Inflammatory macrophage treated with lipopolysaccharide for 4 hours (primary cell): ENCODE measurements at places on chromosomes 3 and 15.

DNA sequence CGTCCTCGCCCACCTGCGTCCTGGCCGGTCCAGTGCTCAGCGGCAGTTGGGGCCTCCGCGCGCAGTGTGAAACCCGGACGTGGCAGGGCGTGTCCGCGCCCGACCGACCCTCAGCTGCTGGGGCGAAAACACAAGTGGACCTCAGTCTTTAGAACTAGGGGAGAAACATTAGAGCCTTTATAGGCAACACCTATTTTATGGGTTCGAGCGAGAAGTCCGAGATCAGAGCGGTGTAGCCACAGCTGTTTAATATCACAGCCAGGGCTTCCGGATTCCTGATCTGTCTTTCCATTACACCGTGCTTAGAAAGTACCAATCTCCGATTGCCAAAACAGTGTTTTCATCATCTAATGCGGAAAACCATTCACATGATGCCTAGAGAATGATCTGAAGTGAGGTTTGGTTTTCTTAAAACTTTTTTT lies 506 bp downstream of the RAD51 start:
- DNase-seq: peak; percentile 25

- DNase-seq: peak; percentile 54
Observed at GRCh38 chr3:112979244-112979832, 4.4 kb upstream of the CD200R1 start.

DNA sequence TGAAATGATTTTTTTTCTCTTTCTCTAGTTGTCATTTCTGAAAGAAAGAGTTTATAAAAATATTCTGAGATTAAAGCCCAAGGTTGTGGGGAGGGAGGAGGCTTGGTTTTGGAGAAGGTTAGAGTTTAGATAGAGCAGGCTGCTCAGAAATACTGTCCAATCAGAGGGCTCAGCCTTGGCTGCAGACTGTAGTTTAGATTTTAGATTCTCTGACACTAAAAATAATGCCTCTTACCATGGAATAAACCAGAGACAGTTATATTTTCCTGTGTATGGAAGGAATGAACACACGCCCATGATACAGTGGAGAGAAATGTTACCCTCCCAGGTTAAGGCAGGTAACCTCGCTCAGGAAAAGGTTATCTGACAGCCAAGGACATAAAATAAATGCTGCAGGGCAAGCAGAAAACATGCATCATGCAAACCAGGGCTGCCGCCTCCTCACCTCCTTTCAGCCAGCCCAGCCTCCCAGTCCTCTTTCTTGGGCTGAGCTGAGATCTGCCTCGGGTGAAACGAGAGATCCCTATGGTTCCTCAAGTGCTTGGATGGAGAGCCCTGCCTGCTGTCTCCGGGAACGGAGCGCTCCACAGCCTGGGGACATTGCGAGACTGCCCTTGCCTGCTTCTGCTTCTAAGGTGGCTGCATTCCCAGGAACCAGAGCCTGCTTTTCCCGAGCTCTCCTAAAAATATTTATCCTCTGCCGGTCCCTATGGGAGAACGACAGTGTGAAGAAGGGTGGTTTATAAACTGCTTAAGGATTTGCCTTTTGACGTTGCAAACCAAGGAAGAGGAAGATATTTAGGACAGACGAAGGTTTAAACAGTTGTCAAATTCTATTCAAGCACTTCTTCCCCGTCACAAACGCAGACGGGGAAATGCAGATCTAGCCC lies 848 bp downstream of the NCEH1 start:
- DNase-seq: no peak

GRCh38 chr15:61195116-61196002 lies 33.7 kb downstream of the RORA start:
- DNase-seq: peak; percentile 40

DNA sequence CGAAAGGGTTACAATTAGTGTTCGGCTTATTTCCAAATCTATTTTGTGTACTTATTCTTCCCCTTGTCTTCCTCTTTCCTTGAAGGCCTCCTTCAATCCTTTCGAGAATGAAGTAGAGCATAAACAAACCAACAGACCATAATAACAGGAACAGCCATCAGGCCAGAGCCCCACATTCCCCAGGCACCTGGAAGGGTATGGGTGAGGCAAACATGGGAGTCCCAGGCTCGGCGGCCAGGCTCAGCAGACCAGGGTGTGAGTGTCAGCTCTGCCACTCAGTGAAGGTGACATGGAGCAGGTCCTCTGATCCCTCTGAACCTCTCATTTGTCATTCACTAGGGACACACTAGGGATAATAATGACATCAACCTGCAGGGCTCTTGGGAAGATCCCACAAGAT lies 13.8 kb downstream of the ALS2CL start:
- no peak for DNase-seq

DNA sequence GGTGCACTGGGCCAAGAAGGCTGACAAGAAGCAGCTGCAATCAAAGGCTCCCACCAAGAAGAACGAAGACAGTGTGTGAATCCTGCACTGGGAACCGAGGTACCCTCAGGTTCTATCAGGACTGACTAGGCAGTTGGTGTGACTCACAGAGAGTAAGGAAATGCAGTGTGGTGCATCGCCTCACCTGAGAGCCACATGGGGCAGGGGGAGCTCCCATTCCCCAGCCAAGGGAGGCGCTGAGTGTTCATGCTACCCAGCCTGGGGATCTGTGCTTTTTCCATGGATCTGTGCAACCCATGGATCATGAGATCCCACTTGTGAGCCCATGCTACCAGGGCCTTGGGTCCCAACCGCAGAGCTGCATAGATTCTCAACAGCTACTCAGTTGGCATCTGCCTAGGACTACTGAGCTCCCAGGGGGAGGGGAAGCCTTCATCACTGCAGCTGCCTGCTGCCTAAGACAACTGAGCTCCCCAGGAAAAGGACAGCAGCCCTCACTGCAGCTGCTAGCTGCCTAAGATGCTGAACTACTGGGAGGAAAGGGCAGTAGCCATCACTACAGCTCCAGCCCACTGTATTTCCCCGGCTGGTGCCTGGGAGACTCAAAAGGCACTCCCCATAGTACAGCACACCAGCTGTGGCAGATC lies 6.9 kb upstream of the PLSCR2 start:
- no peak for DNase-seq

- DNase-seq: no peak
Observed at GRCh38 chr3:97687734-97688133, 76.8 kb upstream of the ARL6 start.

DNA sequence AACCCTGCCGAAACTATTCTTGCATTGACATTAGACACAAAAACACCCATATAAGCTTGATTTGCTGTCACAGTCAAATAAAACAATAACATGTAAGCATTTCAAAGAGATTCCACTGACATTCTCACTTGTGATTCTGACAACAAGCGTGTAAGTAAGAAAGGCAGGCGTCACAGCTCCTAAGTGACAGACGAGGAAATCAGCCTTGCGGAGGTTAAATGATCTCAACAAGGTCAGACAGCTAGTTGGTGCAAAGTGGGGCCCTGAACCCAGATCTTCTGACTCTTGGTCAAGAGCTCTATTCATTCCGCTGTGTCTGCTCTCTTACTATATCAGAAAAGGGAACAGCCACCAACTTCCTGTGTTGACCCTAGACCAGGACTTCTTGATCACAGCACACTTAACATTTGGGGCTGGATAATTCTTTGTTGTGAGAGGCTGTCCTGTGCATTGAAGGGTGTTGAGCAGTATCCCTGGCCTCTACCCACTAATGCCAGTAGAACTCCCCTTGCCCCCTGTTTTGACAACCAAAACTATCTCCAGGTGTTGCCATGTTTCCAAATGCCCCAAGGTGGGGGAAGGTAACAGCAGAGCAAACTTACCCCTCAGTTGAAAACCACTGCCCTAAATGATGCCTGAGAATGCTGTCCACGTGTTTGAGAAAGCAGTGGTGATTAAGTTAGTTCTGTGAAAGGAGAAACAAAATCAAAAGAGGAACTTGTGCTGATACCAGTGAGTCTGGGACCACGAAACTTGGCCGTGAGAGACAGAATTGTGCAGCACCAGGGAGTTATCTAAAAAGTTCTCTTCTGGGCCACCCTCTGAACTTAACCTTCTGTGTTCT lies 86.1 kb downstream of the LIPC start:
- peak; percentile 91 for DNase-seq

DNA sequence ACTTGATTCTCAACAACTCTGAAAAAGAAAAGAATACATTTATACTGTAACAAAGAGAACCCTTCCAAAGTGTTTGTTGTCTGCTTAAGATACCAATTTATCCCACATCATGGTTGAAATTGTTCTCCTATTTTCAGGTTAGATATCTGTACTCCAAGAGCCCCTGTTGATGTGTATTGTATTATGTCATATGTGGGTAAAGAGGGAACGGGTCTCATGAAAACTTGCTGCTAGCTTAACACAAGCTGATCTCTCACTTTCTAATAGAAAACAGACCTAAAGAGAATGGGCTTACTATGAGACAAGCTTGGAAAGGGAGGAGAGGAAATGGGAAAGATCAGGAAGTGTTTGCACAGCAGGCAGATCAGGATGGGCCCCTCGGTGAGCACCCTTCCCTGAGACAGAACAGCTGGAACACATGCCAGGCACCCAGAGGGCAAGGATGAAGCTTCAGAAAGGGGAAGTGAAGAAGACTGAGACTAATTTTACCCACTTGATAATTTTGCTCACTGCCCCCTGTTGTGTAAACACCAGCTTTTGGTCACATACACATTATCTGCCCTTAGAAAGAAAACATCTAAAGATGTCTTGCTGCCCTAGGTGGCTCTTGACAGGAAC lies 747.9 kb upstream of the CCDC54 start:
- no peak for DNase-seq

DNA sequence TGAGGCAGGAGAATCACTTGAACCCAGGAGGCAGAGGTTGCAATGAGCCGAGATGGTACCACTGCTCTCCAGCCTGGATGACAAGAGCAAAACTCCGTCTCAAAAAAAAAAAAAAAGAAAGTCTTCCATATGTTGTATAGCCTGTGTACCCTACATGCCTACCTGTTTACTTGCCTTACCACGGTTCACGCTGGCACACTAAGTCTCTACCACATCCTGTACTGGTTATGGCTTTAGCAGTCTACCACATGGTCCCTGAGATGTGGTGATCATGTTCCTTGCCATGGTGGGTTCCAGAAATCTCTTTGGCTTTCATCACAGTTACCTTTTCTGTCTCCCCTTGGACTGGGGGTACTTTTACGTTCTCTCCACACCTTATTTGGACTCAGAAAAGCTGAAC lies 63.8 kb upstream of the TBC1D5 start:
- DNase-seq: no peak

DNA sequence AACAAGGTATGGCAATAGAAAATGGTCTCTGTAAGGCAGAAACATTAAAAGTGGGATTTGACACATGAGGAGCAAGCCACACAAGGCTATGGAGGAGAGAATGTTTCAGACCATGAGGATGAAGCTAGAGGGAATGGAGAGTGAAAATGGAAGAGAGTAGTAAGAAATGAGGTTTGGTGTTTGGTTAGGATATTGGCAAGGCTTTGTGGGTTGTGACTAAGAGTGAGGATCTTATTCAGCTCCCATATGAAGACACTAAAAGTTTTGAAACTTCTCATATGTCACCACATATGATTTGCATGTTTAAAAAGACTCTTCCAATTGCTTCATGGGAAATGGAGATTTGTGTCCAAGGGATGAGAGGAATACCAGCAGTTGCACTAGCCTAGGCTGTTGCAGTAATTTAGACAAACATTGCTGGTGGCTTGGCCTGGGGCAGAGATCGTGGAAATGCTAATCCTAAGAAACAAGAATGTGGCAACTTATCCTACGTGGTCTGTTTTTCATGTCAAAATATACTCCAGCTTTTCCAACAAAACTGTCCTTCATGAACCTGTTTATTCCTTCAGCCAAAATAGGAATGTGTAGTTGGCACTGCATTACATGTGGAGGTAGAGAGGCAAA lies 749.0 kb downstream of the PDCD6IP start:
- DNase-seq: no peak

GRCh38 chr15:83904107-83905040 lies 250.5 kb downstream of the ADAMTSL3 start:
- DNase-seq: no peak

GRCh38 chr3:14016900-14017475 lies 107.7 kb downstream of the CHCHD4 start:
- no peak for DNase-seq

- no peak for DNase-seq
Observed at GRCh38 chr3:45332901-45333407, 55.4 kb upstream of the LARS2 start.

GRCh38 chr3:50453907-50454306 lies 49.5 kb downstream of the CACNA2D2 start:
- DNase-seq: no peak

DNA sequence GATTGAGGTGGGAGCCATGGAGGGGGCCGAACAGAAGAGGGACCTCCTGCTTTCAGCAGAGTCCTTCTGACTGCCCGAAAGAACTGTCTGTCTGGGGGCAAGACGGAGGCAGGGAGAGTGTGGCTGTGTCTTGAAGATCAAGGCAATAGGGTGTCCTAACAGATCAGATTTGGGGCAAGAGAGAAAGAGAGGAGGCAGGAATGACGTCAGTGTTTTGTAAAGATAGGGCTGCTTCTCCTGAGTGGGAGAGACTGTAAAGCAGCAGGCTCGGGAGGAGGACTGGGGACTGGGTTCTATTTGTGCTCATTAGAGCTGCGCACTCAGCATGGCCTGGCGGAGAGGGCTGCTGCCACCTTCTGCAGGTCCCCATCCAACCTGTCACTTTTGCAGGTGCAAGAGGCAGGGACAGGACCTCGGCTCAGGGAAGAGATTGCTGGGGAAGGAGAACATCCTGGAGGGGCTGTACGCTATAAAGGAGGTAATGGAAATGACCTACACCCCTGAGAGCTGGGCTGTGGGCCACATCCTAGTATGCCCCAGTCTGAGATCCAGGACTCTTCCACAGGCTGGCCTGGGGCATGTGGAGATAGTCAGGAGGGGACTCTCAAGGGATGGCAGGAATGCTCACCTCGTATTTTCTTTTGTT lies 29.0 kb upstream of the FGD5 start:
- no peak for DNase-seq

- DNase-seq: no peak
Observed at GRCh38 chr3:126136428-126137220, 43.8 kb downstream of the ALDH1L1 start.

DNA sequence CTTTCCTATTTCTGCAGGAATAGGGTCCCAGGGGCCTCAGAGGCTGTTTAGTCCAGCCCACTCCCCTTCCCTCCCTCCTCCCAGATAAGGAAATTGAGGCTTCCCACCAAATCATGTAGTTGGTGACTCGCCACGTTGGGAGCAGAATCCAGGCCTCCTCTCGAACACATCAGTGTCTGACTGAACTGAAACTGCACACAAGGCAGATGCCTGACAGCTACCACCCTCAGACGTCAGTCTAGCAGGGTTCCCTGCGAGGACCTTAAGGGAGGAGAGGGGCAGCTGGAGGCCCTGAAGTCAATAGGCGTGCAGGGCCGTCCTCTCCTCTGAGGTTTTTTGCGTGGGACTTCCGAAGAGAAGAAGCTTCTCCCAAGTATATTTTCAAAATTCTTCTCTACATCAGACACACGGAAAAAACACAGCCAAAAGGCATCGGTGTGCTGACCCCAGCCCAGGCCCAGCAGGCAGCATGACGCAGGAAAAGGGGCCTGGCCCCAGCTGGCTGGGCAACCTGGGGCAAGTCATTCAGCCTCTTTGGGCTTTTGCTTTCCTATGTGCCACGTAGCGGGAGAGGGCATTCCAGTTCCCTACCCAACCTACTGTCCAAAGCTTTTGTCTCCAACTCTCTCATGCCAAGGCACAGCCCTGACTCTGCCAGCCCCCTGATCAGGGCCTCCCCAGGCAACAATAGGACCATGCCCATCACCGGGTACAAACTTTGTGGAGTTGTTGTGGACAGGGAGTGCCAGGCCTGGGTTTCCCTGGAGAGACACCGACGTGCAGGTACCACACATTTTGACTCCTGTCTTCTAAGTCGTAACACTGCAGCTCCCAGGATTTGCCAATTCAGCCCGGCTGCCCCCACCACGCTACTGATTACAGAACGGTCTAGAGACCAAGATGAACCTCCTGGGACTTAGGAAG lies 283.1 kb downstream of the XXYLT1 start:
- no peak for DNase-seq
